ENCODE measurements at places on chromosomes 6 and 20. TPM values are rescaled to one million over a fixed set of nuclear protein-coding genes. Genes with fewer than 3 reads are reported as not detected.

DNA sequence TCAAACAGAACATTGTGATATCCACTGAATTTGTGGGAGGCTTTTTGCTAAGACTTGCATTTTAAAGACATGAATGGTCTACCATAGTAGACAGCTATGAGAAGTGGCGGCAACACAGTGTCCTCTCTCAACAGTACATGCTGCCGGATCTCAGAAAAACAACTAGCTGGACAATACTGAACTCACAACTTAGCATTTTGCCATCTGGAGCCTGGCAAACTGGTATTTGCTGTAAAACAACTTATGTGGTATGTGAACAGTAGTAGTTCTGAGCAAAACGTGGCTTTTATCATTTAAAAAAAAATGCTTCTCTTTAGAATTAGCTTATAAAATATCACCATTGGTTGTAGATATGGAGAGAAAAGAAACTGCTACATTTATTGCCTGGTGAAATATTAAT, 3.3 kb upstream of the PXDC1 start:
- no peak overlapping the region for H3K27ac ChIP-seq
- no peaks in the 10 kb centered on the region for H3K27me3 ChIP-seq
- DNase-seq, result no peak
- no peaks in the 10 kb centered on the region for H3K36me3 ChIP-seq
- peaks cover 6% of the 10 kb centered on the region for H3K4me1 ChIP-seq

GRCh38 chr6:20340068-20340848, 61.4 kb upstream of the E2F3 start:
- H3K4me3 ChIP-seq, result no peak overlapping the region
- H3K27ac ChIP-seq, result no peak overlapping the region
- no peaks in the 10 kb centered on the region for H3K36me3 ChIP-seq
- H3K27me3 ChIP-seq, result peaks cover 18% of the 10 kb centered on the region

GRCh38 chr6:17226786-17227233, 54.4 kb upstream of the RBM24 start:
- no peaks in the 10 kb centered on the region for H3K36me3 ChIP-seq
- H3K27ac ChIP-seq, result no peak overlapping the region
- DNase-seq, result peak; percentile 22
- no peaks in the 10 kb centered on the region for H3K27me3 ChIP-seq

- peak; percentile 74 for DNase-seq
- H3K27ac ChIP-seq, result peak overlapping the region; percentile 2
- no peaks in the 10 kb centered on the region for H3K27me3 ChIP-seq
- peaks cover 19% of the 10 kb centered on the region for H3K4me1 ChIP-seq
Measured at GRCh38 chr6:1407499-1407990, 18.2 kb downstream of the FOXF2 start.

Gene ZSCAN23
- 0.89 TPM for polyA plus RNA-seq

DNA sequence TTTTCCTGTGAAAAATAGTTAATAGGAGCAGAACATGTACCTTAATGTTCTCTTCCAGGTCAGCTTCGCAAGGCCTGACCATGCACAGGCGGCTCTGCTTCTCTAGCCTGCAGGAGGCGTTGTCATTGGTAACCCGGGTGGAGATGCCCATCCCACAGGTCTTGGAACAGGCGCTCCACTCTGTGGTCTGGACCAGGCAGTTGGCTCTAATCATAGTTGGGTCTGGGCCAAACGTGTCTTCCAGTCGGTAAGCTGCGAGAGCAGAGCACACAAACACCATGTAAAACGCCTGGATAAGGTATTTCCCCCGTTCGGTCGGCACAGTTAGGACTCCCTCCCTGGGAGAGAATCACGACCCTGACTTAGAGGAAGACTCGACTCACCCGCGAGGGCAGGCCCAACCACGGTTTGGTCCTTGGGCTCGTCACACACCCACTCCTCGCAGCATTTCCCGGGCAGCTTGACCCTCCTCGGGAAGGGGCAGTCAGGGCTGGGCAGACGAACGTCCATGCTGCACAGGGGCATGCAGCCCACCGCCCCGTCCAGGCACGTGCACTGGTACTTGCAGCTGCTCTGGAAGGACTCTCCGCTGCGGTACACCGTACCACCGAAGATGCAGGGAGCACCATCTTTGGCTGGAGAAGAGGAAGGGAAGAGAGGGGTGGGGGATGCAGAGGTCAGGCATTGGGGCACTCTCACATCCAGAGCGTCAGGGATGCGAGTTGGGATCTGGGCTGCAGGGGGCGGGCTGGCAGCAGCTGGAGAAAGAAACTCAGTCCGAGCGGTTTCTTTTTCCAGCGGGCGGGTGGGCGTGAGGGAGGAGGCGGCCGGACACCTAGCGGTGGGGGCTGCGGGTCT, 1.0 kb downstream of the CCN2 start:
- peaks cover 16% of the 10 kb centered on the region for H3K36me3 ChIP-seq
- peaks cover 10% of the 10 kb centered on the region for H3K4me1 ChIP-seq
- H3K27me3 ChIP-seq, result no peaks in the 10 kb centered on the region
- peak; percentile 92 for DNase-seq

Gene PDE10A
- 3.9 TPM for polyA plus RNA-seq

Gene TP53TG5
- not detected for polyA plus RNA-seq

- no peaks in the 10 kb centered on the region for H3K36me3 ChIP-seq
- H3K27me3 ChIP-seq, result no peaks in the 10 kb centered on the region
- H3K27ac ChIP-seq, result no peak overlapping the region
- no peak for DNase-seq
Measured at GRCh38 chr6:56739836-56740815, 97.4 kb upstream of the DST start.

Measured in IMR-90 (cell line).